ENCODE measurements at places on chromosomes 16 and 17.

- DNase-seq = no peak
These were observed 33.2 kb upstream of the SHISA9 start for GRCh38 chr16:12868169-12868568.

- DNase-seq = no peak
These were observed 290.7 kb upstream of the ASIC2 start for GRCh38 chr17:33583518-33584417.

DNA sequence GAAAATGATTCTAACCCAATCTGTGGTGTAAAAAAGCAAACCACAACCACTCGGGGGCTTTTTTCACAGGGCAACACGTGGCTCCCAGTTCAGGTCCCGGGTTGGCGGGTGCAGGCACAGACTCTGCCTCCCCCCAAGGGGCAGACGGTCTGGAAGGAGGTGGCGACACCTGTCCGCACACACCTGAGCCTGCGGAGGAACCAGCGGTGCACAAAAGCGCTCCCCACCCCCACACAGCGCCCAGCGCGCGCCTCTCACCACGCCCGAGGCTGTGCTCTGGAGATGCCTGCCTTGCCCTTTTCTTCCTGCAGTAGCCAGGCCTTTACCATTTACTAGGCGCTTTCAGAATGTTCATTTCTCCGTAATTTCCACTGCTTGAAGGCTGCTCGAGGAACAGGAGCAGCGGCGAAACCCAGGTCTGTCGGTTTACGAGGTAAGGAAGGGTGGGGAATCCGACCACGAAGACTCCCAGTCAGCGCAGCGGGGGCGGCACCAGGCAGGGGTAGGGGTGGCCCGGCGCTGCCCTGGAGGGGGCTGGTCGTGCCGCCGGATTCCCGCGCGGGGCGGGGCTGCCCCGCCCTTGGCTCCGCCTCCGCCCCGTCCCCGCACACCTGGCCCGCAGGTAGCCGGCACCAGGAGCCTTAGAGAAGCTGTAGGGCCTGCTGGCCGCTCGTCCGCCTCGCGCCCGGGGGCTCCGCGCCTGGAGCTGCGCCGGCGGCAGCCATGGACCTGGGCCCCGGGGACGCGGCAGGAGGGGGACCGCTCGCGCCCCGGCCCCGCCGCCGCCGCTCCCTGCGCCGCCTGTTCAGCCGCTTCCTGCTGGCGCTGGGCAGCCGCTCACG is at the start of gene USP43:
TSS of gene USP43 (plus strand) at position 608 of the 842 bp plus-strand sequence. CDS start at position 724, 116 bp downstream.
- DNase-seq = peak; percentile 31

- DNase-seq = no peak
These were observed 109.5 kb upstream of the ZNF750 start for GRCh38 chr17:82949361-82949760.

DNA sequence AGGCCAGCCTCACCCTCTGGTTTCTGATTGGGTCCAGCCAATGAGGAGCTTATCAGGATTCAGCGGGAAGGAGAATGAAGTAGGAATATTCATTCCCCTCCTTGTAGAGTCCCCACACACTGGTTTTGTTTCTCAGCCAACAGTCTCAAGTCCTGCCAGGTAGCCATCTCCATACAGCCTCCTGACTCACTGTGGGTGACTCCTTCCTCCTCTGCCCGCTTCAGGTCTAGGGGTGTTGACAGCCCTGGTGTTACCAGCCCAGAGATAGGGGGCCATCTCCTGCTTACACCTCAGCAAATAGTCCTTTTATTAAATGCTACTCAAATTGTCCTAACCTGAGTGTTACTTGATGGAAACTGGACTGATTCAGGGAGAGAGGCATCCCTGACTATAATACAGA is 4.0 kb upstream of the MFAP4 start:
- DNase-seq = no peak

DNA sequence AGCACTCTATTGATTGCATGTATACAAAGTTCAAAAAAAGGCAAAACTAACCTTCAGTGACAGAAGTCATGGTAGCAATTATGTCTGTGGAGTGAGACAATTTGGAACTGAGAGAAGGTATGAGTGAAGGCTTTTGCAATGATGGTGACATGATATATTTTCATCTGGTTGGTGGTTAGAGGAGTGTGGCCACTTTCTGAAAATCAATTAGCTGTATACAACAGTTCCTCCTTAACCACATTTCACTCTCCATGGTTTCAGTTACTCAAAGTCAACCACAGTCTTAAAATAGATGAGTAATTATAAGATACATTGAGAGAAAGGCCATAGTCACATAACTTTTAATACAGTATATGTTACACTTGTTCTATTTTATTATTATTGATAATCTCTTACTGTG is 26.2 kb downstream of the ADAMTS18 start:
- DNase-seq = no peak

DNA sequence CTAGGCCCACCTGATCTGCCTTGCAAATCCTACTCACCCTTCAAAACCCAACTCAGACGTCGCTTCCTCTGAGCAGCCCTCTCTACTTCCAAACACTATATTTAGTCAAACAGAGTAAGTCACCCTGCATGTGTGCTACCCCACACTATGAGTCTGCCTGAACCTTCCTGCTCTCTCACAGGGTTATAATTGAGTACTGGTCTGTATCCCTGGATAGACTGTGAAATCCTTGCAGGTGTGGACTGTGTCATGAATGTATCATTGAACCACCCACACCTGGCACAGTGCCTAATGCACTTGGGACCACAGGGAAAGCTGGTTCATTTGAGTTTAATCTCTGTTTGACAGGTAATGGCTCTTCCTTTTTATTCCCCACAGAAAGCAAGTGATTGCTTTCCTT is 3.4 kb downstream of the FBXO39 start:
- DNase-seq = no peak

DNA sequence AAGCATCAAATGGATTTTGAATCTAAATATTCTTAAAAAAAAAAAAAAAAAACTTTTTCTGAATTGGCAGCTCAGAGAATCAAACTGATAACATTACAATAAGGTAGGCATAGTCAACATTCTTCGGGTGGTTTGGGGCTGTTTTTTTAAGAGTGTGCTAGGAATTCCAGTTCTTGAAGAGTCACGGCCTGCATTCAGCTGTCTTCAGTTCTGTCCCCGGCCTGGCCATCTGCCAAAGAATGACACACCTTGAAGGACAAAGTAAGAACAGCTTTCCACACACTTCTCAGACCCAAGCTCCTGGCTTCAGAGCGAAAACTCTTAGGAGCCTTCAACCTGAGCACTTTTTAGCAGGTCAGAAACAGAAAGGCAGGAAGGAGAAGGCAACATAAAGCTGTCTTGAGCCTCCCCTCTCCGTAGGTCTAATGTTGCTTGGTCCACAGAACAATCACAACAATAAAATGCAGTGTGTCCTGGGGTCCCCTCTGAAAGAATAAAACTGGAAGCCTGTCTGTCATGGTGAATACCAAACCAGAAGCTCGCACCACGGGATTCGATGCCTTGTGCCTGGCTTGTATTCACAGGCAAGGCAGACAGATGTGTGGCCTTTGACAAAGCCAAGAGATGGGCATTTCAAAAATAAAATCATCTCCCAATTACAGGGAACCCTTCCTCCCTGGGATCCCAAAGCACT is 524.4 kb upstream of the ZFHX3 start:
- DNase-seq = no peak

GRCh38 chr16:22098405-22099255 is 6.3 kb downstream of the VWA3A start:
- DNase-seq = peak; percentile 43
